Stimulated activated CD8-positive, alpha-beta memory T cell treated with anti-CD3 and anti-CD28 coated beads, Interleukin-4, amount 100 ng/mL, for 1 hour (primary cell): ENCODE measurements at places on chromosomes 3 and 15.

- no peak for DNase-seq
Measured at GRCh38 chr3:110494093-110494490, 577.5 kb upstream of the NECTIN3 start.

- no peak for DNase-seq
Measured at GRCh38 chr15:40161693-40162391, 973 bp downstream of the BUB1B start.

DNA sequence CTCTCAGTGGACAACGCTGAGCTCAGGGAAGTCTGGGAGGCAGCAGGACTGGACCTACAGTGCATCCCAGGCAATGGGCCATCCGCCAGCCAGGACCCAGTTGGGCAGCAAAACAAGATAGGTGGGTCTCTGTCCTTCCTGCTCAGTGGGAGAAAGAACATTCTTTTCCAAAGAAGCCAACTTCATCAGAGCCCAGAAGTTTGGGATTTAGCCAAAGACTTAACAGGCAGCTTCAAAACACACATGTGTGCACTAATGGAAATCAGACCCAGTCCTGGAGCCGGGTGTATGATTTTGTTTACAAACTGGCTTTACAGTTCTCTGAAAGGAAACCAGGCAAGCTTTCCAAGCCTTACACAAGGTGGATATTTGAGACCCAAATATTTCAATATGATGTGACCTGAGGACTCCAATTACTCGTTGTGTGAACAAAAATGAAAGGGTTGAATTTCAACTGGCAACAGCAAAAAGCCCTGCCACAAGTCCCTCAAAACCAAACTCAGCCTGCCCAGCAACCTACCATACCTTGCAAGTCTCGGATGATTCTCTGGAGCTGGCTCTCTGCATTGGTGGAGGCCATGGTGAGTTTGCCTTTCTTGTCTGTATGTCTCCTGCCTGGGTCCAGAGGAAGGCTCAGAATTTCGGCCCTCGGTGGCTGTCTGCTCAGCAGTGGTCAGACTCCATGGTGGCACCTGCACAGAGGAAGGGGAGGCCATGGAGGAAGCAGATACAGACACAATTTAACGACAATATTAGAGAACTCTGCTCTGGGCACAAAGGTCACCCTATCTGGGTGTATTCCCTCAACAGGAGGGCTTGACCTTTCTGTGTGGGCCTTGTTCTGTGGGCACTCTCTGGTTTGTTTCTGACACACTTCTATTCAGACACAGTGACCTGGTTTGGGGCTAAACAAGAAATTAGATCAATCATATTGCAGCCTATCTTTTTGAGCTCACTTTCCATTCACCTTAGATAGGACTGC is 11.0 kb downstream of the FYCO1 start:
- DNase-seq = no peak

DNA sequence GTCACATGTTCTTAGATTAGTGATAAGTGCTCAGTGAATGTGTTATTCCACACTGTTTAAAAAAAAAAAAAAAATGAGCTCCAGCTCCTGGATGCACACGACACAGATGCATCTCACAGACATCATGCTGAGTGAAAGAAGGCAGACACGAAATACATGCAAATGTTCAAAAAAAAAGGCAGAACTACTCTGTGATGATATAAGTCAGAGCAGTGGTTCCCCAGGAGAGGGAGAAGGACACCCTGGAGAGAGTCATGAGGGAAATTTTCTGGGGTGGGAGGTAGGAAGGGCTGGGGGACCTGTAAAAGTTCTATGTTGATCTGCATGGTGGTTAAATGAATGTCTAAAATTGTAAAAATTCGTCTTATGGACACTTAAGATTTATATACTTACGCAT is 4.3 kb downstream of the CSRNP1 start:
- no peak for DNase-seq

DNA sequence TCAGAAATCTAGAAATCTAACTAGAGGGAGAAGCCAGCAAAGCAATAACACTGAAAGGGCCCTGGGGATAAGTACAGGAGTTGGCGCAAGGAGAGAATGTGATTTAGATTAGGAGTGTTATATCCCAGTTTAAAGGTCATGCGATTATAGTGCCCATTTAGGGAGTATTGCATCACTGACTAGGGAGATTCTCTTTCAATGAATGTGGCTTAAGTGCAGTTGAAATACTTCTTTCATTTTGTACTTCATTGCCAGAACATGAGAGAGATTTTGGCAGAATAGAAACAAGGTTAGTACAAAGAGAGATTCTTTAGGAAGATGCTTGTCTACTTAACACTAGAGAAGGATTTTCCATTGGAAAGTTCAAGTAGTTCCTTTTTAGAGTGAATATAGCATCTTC is 13.9 kb downstream of the ROBO2 start:
- no peak for DNase-seq

DNA sequence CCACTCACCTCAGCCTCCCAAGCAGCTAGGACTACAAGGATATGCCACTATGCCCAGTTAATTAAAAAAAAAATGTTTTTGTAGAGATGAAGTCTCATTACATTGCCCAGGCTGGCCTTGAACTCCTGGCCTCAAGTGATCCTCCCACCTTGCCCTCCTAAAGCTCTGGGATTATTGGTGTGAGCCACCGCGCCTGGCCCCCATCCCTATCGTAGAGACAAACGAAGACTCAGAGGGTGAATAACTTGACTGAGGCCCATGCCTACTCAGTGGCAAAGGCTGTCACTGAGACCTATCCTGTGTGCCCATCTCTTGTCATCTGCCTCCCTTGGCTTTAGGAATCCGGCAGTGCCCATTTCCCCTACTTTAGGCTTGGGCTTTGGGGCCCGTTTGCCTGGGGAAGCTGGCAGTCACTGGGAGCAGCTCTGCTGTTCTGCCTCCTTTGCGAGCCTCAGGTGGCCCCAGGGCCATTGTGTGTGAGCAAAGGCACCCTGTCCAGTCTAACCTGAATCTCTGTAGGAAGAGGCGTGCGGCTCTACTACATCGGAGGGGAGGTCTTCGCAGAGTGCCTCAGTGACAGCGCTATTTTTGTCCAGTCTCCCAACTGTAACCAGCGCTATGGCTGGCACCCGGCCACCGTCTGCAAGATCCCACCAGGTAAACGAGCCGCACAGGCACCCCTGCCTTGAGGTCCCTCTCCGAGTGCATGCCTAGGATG is 70.1 kb downstream of the AAGAB start:
- DNase-seq = no peak

- DNase-seq = no peak
Measured at GRCh38 chr3:147702509-147702908, 293.3 kb downstream of the ZIC1 start.

GRCh38 chr3:162569314-162569713 is 1072.7 kb downstream of the OTOL1 start:
- no peak for DNase-seq

GRCh38 chr3:58938057-58938456 is 111.8 kb downstream of the CFAP20DC start:
- no peak for DNase-seq

DNA sequence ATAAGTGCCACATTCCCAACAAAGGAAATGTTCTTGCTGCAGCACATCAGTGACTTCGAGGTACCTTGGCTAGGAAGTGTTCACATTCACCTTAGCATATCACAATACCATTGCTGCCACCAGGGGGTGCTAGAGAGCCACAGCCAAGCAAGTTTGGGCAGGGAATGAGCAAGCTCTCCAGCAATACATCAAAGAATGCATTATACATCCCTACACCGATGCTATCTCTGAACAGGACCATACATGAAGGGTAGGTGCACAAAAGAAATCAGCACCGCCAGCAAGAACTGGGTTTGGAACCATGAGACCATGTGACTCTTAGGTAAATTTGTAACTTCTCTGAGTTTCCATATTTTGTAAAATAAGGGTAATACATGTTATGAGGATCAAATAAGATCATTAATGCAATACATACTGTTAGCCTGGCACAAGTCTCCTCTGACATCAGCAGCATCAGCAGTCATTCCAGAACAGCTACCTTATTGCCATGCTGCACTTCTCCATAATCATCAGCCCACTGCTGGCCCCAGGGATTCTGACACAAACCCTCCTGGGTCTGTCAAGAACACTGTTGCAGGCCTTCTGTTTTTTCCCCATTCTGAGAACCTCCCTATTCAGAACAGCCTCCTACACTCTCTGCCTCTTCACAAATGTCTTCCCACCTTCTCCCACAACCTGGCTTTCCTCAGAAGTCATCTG is 37.5 kb downstream of the RYK start:
- DNase-seq = peak; percentile 88

DNA sequence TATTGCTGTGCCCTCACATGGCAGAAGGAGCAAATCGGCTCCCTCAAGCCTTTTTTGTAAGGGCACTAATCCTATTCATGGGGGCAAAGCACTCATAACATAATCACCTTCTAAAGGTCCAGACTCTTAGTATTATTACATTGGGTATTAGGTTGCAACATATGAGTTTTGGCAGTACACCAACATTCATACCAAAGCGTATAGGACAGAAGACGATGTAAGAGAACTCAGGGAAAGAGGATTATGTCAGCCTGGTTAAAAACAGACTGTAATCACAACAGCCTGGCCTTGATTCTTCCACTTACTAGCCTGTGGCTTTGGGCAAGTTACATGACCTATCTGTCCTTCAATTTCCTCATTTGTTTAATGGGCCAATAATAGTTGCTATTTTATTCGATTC is 828.5 kb upstream of the NECTIN3 start:
- no peak for DNase-seq

- DNase-seq = no peak
Measured at GRCh38 chr15:60043744-60044435, 39.8 kb downstream of the FOXB1 start.

GRCh38 chr15:44500555-44500954 is 36.4 kb upstream of the EIF3J start:
- DNase-seq = no peak

DNA sequence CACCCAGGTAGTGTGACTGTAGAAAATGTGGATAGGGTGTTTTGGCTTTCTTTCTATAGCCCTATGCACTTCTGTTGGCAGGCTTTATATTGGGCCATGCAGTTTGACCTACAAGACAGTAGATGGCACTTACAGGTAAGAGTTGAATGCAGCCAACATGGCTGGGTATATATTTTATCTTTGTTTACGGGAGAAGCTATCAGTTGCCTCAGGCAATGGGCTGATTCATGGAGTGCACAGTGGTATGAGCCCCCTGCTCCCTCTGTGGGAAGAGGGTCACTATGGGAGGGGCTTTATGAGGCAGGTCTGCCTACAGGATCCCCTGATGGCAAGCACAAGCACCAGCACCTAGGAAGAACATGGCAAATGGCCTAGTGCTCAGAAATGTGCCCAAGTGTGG is 301.2 kb upstream of the CDIN1 start:
- no peak for DNase-seq

DNA sequence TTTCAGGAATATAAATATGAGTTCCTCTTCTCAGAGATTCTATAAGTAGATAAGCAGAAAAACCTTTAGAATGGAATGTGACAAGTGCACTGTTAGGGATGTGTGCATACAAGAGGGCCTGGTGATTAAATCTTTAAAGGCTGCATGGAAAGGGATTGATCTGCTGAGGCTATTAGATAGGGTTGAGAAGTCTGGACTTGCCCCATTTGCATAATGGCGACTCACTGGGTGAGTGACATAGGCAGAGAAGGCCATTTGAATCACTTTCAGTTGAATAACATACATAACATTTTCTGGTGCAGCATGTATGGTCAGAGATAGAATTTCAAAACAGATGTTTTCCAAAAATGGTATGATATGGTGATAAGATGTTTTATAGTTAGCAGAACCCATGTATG is 156.9 kb downstream of the ZNF621 start:
- no peak for DNase-seq

DNA sequence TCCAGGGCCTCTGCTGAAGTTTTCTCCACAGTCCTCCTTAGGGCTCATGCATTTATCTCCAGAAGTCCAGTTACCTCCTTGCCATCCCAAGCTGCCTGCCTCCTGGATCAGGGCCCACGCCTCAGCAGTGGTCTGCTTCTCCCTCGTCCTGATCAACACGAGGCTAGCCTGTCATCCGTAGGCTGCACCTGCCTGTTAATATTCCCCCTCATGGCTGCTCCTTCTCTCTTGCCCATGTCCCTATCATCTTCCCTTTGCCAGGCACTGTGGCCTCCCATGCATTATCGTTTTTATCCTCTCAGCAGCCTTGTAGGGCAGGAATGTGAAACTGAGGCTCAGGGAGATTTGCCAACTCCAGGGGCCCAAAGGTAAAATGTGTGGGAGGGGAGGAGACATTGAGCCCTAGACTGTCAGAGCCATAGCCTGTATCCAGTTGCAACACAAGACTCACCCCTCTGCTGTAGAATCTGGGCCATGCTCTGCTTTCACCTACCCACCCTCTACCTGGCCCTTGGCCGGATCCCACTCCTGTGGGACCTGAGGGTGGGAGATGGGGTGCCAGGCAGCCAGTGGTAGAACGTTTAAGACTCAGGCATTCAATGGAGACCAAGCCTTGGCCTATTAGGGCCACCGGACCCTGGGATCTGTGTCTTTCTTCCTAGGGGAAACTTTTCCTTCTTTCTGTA is 4.6 kb downstream of the GRM2 start:
- DNase-seq = no peak

GRCh38 chr3:39025222-39025970 is 26.3 kb downstream of the SCN11A start:
- DNase-seq = no peak

- DNase-seq = no peak
Measured at GRCh38 chr3:33994568-33994967, 196.1 kb downstream of the PDCD6IP start.

- DNase-seq = no peak
Measured at GRCh38 chr3:125055331-125055912, 375 bp downstream of the HEG1 start.

- DNase-seq = no peak
Measured at GRCh38 chr3:13161771-13162535, 88.7 kb upstream of the IQSEC1 start.

- no peak for DNase-seq
Measured at GRCh38 chr15:25679492-25679891, 183.6 kb downstream of the ATP10A start.

GRCh38 chr15:83654379-83655236 is 685 bp downstream of the ADAMTSL3 start:
- DNase-seq = no peak

GRCh38 chr3:17204049-17204650 is 319.4 kb downstream of the PLCL2 start:
- DNase-seq = no peak

- DNase-seq = no peak
Measured at GRCh38 chr3:143183665-143183964, 64.0 kb downstream of the CHST2 start.

DNA sequence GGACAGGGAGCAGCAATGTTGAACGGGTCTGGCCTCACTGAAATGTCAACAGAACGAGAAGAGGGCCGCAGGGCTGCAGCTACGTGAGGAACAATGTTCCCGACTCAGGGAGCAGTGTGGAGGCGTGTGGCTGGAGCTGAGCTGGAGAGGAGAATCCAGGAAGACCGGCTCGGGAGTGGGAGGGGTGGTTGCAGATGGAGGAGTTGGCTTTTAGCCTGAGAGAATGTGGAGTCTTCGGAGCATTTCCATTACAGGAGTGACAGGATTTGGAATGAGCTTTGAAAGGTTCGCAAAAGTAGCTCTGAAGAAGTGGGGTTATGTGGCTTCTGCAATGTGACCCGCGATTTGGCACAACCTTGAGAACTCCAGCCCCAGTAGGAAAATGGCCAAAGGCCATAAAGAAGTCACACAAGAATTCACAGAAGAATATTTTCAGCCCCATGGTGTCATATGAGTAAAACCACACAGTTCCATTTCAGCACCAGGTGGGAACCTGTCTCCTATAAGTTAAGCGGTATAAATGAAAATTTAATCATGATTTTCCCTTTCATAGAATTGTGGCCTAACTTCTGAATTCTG is 78.8 kb upstream of the NSMCE3 start:
- no peak for DNase-seq

GRCh38 chr3:62809369-62809768 is 65.8 kb downstream of the CADPS start:
- no peak for DNase-seq
